ENCODE measurements at places on chromosomes 11 and 22.
A peak's percentile ranks its signal among the peaks of the same experiment; 100 is the strongest.

- DNase-seq: no peak
Measured at GRCh38 chr22:30869667-30870395, 98.7 kb downstream of the MORC2 start.

DNA sequence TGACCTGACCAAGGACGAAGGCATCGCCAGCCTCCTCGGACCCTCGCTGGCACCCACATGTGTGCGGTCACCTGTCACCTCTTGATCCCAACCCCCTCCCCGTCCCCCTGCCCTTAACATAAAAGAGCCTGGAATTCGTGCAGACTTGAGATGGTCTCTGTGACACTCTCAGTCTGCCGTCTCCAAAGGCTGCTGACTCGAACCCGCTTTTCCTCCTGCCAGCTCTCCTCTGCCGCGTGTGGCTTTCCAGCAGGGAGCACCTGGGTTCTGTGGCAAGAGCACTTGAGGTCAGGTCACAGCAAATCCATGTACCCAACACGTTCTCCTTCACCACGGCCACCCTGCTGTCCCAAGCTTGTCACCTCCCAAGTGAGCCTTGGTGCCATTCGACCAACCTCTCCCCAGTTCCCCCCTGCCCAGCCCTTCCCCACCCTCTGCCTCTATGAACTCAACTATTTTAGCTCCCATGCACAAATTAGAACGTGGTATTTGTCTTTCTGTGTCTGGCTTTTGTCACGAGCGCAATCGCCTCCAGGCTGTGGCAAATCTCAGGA lies 207.6 kb downstream of the BRD1 start:
- DNase-seq: no peak

- DNase-seq: no peak
Measured at GRCh38 chr22:30170129-30170528, 76.4 kb downstream of the LIF start.

GRCh38 chr11:114008331-114008730 lies 33.4 kb downstream of the HTR3A start:
- no peak for DNase-seq

DNA sequence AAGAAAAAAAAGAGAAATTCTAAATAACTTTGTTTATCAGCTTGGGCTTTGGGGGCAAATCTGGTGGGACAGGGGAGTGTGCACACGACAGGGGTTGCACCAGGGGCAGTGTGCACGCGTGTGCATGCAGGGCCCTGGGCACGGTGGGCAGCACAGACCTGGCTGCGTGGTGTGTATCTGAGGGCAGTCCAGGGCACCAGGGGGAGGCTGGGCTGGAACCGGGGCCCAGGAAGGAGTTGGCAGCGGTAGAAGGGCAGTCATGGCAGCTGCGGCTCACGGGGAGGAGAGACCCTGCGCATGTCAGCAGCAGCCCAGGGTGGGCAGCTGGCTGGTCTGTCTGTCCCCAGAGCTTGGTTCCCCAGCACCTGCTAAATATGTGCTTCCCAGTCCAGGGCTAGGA lies 4.3 kb downstream of the KRTAP5-5 start:
- DNase-seq: no peak

- DNase-seq: no peak
Measured at GRCh38 chr11:20368438-20368837, 4.9 kb downstream of the HTATIP2 start.

DNA sequence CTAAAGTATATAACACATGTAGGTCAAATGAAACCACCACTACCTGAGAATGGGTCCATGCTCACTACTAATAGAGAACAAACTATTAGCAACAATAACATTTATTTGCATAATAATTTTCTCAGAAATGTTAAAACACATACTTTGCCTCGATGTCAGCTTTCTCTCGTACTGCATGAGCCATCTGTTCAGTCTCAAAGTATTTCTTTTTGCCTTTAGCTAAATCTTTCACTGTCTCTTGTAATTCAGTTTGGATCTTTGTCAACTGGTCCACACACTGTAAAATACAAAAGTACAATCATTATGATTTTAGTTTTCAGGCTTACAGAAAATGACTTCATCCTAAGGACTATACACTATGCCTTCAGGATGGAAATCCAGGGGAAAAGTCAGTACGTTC lies 153.3 kb downstream of the FCHSD2 start:
- no peak for DNase-seq

- DNase-seq: no peak
Measured at GRCh38 chr11:75504501-75504900, 21.2 kb downstream of the GDPD5 start.

- DNase-seq: no peak
Measured at GRCh38 chr11:92332986-92333385, 108.4 kb downstream of the FAT3 start.

DNA sequence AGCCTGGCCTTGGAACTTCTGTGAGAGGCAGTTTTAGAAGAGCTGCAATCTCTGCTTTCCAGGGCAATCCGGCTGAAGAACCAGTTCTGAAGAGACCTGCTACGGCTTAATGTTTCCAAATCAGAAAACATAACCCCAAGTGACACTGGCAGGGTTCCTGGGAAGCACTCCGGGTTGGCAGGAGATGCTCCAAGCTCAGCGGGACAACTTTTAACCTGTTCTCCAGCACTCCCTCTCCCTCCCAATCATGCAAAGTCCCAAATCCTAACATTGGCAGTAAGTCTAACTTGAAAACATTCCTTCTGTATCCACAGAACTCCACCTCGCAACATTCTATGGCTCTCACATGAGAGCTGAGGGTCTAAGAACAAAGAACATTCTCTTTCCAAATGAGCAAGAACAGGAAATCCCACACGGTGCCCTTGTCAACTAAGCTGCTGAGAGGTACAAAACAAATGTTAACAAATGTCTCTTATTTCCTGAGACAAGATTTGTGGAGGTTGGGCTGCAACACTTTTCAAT lies 48.5 kb upstream of the MN1 start:
- peak; percentile 64 for DNase-seq

DNA sequence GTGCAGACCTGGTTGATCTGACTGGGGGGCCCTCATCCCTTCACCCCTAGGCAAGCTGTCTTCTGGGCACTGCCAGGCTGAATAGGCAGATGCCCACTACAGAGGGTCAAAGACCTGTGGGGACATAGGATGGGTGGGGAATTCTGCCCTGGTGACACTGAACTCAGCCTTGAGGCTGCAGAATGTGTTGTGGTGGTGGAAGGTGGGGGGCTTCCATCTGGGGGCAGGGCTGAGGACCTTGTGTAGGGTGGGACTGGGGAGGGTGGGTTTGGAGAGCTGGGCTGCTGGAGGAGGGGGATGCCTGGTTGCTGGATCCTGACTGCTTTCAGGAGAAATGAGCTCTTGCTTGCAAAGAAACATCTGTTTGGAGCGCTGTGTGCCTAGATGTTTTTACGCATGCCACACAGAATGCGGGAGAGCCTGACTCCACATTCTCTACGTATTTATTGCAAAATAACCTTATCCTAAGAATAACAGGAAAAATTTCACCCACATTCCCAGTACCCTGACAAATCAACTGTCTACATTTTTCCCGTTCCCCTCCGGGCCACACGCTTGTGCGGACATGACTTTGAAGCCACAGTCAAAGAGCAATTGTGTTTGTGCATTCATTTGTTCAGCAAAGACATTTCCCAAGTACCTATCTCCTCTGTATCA lies 18.3 kb downstream of the SMIM38 start:
- peak; percentile 10 for DNase-seq

DNA sequence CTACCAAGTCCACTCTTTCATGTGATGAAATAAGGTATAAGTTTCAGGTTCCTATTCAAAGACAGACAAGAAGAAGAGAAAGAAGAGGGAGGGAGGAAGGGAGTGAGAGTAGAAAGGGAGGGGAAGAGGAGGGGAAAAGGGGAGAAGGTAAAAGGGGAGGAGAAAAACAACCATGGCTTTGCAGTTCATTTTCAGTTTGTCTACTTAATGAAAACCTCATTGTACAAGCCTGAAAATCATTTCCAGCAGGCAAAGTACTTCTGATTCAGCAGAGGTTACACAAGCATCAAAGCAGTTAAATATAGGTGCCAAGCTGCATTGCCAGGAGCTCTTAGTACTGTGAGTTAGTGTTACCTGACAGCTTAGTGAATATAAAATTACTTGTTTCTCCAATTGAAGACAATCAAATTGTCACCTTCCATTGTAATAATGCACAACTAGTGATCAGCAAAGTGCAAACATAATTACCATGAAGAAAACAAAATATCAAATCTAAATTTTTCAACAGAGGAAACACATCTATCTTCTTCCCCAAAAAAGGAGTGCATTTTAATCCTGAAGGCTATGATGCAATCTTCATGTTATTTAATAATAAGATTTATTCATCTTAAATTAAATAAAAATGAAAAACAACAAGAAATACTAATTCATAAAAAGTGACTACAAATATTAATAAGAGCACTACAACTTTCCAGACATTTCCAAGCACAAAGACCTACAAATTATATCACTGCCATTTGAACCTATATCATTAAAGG lies 8.2 kb downstream of the SOX6 start:
- no peak for DNase-seq
